Left ventricle myocardium superior (tissue), 1 donor: ENCODE measurements at places on chromosomes 13 and 19.

DNA sequence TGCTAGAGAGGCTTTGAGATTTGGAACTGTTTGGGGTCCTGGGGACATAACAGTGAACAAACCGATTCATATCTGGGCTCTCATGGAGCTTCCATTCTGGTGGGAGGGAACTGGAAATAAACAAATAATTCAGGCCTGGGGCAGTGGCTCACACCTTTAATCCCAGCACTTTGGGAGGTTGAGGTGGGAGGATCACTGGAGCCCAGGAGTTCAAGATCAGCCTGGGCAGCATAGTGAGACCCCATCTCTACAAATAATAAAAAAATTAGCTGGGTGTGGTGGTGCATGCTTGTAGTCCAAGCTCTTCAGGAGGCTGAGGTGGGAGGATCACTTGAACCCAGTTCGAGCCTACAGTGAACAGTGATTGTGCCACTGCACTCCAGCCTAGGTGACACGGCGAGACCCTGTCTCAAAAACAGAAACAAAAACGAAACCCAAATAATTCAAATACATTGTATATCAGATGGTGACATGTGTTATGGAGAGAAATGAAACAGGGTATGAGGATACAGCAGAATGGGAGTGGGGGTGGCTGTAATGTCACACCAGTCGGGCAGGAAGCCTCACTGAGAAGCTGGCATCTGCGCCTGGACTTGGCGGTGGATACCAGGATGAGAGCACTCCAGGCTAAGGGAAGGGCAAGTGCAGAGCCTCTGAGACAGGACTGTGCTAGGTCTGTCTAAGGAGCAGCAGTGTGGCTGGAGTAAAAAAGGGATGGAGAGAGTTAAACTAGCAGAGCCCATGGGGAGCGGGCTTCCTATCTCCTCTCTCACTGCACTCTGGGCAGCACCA lies 131.1 kb upstream of the ZNF536 start:
- no peak for DNase-seq

GRCh38 chr19:7337380-7338194 lies 11.2 kb upstream of the ARHGEF18 start:
- DNase-seq, result peak; percentile 41

GRCh38 chr19:4577020-4577782 lies 17.7 kb upstream of the SEMA6B start:
- no peak for DNase-seq

DNA sequence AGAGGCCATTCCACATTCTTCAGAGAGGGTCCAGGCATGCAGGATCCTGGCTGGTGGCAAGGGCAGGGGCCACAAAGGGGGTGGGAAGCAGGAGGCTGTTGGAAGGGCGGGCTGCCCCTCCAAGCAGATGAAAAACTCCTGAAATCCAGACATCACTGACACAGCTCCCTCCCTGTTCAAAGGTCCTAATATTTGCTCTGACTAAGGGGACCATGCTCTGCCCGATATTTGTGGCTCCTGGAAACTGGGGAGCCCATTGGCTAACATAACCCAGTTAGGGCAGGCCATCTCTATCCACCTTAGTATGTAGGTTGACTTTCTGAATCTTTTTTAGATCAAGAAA lies 3.3 kb upstream of the CDX2 start:
- DNase-seq, result no peak

GRCh38 chr19:16435238-16435917 lies 36.4 kb downstream of the EPS15L1 start:
- DNase-seq, result no peak

GRCh38 chr19:45340899-45341453 lies 426 bp downstream of the KLC3 start:
- DNase-seq, result no peak

DNA sequence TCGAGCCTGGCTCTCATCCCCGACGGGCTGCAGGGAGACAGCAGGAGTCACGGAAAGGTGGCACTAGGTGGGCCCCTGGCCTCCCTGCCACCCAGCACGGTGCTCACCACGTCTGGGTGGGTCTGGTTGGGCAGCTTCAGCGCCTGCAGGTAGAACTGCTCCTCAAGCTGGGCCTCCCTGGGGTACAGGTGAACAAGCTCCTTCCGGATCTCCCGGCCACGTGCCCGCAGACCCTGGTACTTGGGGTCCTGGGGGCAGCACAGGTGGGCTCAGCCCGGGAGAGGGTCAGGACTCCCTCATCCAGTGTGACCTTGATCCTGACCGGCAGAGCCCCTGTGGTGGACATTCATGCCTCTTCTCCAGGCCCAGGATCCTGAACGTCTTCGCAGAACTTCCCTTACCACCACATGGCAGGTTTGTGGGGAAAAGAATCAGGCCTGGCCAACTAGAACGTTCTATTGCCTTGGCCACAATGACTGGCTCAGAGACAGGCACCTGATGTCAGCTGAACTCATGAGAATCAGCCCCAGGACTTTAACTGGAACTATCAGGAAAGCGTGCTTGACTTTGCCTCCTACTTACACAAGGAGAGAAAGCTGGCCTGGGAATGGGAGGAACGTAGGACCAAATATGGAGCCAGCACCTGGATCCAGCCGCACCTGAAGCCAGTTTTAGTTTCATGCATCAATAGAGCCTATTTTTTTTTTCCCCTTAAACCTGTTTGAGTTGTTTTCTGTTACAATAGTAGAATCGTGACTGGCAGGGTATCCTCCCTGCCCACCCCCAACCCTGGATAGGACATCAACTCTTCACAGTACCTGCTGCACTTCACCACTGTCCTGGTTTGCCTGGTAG lies 8.9 kb downstream of the SARS2 start:
- DNase-seq, result no peak

- no peak for DNase-seq
These were observed 19.1 kb downstream of the WDR88 start for GRCh38 chr19:33150852-33151518.

GRCh38 chr13:95713651-95714050 lies 36.7 kb downstream of the DNAJC3 start:
- no peak for DNase-seq

- DNase-seq, result no peak
These were observed 12.7 kb upstream of the KBTBD6 start for GRCh38 chr13:41145136-41145908.

DNA sequence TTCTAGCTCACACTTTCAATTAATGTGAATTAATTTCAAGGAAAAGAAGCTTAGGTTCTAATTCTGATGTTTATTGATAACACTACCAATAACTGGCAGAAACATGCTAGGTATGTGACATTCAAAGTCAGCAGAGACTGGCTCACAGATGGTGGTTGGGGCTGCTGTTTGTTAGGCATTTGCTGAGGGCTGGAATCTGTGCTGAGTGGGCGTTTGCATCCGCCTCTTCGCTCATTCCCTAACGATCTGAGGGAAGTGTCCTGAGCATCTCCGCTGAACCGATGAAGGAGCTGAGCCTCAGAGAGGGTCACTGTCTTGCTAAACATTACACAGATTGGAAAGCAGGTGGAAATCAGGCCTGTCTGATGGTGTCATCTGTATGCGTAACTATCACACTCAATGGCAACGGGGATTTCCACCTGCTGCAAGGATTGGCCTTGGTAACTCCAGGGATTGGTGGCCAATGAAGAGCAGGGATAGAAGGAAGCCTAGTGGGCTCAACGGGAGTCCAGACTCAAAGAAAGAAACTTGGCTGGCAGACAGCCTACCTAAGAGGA lies 338.9 kb downstream of the TEX29 start:
- DNase-seq, result no peak

DNA sequence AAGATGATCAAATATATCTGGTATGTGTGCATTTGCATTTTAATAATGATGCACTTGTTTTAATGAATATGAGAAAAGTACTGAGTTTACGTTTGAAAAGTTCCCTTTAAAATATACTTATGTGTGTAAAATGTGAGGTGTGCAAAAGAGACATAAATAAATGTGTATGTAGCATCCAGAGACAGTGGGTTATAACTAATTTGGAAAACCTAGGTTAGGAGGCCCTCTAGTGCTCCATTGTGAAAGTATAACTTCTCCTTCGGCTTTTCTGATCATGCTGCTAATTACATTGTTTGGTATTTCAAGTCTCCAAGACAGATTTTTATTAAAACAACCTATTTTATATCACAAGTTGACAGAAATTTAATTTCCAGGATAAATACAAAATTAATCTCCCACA lies 30.1 kb downstream of the SCEL start:
- no peak for DNase-seq

GRCh38 chr19:13118424-13119193 lies 545 bp downstream of the NACC1 start:
- DNase-seq, result peak; percentile 64

GRCh38 chr13:19069684-19070397 lies 111.8 kb downstream of the TUBA3C start:
- DNase-seq, result no peak

- no peak for DNase-seq
These were observed 643.9 kb downstream of the TBC1D4 start for GRCh38 chr13:74838096-74838495.

DNA sequence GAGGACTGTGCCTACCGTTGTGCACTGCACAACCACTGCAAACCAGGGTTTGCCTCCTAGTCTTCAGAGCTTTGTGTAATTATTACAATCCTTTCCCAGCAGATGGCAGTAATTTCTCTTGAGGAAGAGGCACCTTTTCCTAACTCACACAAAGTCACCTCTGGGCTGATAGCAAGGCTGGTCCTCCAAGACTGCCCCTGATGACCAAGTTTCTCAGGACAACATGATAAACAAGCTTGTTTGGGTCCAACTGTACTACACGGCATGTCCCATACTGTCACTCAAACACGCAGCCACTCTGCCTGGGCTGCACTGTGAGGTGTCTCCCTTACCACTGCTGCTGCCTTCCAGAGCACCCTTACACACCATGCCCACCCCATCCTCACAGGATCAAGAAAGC lies 39.3 kb downstream of the RFXAP start:
- no peak for DNase-seq

DNA sequence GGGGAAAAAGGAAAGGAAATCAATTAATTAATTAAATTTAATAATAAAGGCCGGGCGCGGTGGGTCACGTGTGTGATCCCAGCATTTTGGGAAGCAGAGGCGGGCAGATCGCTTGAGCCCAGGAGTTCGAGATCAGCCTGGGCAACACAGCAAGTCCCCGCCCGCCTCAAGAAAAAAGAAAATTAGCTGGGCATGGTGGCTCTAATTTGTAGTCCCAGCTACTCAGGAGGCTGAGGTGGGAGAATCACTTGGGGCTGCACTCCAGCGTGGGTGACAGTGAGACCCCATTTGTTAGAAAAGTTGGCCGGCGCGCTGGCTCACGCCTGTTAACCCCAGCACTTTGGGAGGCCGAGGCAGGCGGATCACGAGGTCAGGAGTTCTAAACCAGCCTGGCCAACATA lies 733 bp upstream of the CD320 start:
- DNase-seq, result no peak

DNA sequence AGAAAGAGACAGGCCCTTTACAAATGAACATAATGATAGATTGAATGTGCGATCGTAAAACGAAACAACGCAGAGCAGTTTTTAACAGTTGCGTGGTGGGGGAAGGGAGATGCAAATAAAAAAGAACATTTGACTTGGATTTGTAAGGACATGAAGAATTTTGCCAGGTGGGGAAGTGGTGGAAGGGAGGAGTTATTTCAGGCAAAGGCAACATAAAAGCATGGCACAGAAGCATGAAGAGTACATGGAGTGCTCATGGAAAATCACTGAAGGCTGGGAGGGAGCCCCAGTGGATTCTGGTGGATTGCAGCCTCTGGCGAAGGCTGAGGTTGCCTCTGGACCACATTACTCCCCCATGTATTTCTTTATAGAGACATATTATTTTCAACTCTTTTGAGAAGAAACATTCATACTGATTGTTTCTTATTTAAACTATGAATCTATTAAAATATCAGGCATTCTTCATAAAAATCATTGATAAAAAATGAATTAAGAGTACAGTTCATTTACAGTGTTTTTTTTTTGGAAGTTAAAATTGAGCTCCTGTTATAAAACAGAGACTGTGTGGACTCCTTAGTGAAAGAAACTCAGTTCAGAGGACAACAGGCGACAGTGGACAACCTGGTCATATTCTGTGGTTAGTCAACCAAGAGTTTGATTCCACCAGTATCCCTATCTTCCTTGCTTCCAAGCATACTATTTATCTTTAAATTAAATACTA lies 57.5 kb downstream of the STARD13 start:
- DNase-seq, result no peak

DNA sequence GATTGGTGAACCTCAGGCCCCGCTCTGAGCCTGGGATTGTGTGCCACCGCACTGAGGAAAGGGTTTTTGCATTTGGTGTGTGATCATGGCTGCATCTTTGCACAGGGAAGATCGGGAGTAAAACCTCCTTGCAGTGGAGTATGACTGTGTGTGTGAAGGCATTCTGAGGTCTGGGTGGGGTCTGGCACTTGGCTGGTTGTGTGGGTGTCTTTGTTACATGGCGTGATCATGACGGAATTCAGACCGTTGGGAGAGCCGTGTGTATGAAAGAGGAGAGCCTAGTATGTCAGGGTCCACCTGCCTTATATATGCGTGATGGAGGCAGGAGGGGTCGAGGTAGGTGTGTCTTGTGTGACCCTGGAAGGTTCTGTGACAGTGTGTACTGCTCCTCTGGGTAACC lies 740 bp upstream of the BEST2 start:
- no peak for DNase-seq

DNA sequence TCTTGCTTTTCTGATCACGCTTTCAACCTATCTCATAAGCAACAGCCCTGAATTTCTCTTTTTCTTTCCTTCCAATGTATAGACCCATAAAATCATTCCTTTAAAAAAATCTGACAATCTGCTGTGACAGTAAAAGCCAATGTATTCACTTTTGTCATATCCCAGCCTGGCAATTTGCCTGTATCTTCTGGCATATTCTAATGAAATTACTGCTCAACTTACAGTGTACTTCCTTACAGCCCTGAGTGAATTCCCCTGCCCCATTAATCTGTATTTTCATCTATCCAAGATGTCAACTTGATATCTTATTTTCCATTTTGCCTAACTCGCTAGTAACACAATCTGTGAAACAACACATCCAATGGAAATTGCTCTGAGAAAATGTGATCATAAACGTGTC lies 18.0 kb upstream of the SERP2 start:
- DNase-seq, result no peak

GRCh38 chr19:2271234-2272103 lies 10.5 kb downstream of the PEAK3 start:
- no peak for DNase-seq

GRCh38 chr19:58409010-58409790 lies 751 bp downstream of the ZNF584 start:
- DNase-seq, result peak; percentile 48

GRCh38 chr19:51327066-51328001 lies 14.6 kb downstream of the VSIG10L start:
- peak; percentile 66 for DNase-seq

DNA sequence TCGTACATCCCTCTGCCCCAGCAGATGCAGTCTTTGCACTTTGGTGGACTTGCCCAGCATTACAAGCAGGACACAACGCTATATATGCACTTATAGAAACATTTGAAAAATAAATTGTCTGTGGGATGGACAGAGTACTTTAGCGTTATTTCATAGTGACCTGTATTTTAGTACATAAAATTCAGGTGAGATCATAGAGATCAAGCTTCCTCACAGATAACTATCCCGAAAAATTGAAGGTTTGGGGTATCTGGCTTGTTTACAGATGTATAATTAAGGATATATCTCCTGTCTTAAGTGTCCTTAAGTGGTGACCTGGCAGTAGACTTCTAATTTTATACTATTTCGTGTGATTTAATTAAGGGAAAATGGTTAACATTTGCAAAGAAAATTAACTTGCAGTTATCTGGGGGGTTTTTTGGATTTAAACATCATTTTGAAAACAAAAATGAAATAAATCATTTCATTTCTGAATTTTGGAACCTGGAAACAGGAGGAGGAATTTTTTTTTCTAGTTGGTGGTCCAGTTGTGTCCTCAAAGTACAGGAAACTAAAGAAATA lies 977 bp upstream of the MAB21L1 start:
- no peak for DNase-seq

GRCh38 chr13:98228661-98229341 lies 51.7 kb upstream of the RNF113B start:
- no peak for DNase-seq
